ENCODE measurements at places on chromosomes 16 and 17.

DNA sequence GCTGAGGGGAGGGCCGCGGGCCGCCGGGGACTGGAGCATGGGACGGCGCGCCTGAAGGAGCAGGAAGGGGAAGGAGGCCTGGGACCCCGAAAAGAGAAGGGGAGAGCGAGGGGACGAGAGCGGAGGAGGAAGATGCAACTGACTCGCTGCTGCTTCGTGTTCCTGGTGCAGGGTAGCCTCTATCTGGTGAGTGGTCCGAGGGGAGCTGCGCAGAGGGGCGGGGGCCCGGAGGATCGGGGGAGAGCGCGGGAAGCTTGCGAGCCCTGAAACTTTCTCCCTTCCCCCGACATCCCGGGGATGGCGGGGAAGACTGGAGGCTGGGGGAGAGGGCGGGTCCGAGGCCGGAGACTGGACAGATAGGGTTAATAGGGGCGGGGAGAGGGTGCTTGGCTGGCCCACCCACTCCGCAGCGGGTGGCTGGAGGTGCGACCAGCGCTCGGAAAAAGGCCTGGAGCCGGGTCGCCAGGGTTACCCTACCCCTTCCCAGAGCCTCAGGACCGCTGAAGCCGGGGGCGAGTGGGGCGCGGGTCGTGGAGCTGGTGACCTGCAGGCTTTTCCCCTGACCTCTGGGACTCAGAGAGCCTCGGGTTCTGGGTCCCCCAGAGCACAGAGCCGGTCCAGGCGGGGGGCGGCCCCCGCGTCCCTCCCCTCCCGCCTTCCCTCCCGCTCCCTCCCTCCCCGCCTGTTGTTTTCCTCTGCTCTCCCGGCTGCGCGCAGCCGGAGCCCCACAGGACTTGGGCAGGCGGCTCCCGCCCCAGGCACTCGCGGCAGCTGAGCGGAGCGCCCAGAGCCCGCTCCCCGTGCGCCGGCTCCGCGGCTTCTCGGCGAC lies 631 bp downstream of the NXPH3 start:
- no peak for DNase-seq

DNA sequence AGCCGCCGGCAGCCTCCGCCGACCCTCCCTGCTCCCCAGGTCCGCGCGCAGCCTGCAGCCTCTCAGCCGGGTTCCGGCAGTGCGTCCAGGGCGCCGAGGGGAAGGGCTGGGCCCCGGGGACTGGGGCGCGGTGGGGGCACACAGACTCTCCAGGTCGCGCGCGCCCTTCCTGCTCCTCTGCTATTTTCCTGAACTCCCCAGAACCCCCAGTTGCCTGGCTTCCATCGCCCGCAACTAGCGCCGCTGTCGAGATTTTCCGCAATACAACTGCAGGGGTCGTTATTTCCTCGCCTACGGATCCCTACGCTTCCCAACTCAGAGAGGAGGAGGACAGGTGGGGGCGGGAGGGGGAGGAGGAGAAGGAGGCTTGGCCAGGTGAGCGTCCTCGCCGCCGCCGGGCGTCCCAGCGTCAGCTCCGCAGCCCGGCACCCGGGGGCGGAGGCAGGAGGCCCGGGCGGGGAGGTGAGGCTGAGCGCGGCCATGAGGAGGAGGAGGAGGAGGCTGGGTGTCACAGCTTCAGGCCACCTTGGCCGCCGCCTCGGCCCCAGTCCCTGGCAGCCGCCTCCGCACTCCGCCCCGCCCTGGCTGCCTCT lies at the start of gene CA10:
Gene CA10, minus strand, starts transcription at position 265 of the 593 bp plus-strand sequence.
- no peak for DNase-seq

- peak; percentile 25 for DNase-seq
Measured at GRCh38 chr17:3012926-3013581, 50.4 kb downstream of the OR1D5 start.

DNA sequence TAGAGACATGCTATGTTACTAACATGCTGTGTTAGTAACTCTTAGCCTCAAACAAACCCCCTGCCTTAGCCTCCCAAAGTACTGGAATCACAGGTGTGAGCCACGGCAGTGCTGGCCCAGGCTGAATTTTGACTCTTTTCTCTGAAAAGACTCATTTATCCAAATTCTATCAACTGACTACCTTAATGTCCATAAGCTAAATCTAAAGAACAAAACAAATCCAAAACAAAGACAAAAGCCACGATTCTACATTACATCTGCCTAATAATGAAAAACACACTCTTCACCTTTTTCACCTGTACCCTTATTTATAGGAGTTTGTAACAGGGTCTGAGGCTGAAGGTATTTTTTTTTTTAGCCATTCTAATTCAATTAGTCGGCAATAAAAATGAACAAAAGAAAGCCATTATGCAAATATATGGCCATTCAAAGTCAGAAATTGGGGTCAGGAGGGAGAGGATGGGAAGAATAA lies 432.5 kb downstream of the RBFOX1 start:
- DNase-seq: no peak

- DNase-seq: no peak
Measured at GRCh38 chr16:59899940-59900339, 1165.8 kb upstream of the GOT2 start.

DNA sequence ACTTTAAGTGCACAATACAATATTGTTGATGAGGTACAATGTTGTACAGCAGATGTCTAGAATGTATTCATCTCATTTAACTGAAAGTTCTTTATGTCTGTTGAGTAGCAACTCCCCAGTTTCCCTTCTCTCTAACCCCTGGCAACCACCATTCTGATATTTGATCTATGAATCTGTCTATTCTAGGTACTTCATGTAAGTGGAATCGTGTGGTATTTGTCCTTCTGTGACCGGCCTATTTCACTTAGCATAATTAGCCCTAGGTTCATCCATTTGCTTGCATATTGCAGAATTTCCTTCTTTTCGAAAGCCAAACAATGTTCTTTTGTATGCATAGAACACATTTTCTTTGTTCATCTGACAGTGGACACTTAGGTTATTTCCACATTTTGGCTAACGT lies 10.8 kb downstream of the RGS9 start:
- DNase-seq: no peak

- DNase-seq: no peak
Measured at GRCh38 chr16:68183046-68183445, 52.9 kb downstream of the ESRP2 start.

DNA sequence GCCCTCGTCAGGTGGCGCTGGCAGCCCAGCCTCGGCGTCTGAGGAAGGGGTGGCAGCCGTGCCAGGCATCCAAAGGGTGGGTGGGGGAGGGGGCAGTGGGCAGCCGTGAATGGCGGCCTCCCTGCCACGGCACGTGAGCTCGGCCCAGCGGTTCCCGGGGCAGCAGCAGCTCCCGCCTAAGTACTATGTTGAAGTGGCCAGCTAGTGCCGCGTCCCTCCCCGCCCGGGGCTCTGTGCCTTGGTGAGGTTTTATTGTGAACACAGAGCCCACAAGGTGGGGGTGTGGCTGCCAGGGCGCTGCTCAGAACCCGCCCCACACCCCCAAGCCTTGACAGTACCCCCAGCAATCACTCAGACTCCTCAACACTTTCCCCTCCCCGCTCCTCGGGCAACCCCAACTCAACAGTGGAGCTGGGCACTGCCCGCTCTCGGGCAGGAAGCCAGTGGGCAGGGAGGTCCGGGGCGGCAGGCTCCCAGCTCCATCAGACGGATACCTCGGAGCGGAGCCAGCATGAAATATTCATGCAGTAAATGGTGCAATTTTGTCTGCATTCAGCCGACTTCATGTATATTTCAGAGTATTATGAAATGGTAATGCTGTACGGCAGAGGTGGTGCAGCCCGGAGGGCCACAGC lies 80.4 kb downstream of the ENGASE start:
- DNase-seq: no peak

DNA sequence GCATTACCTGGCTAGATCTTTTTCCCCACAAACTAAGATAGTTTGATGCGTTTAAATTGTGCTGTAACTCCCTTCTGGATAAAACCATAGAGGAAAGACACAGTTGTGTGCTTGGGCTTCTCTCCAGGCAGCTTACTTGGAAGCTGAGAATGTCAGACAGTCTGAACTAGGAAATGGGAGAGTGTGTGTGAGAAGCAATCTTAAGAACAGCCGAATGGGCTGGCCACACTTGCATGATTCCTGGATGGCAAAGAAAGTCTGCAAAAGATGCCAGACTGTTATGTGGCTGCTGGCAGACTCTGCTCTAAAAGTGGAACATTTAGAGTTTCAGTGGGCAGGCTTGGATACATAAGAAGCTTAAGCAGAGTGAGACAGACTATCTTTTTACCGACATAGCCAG lies 384.3 kb upstream of the PSMD7 start:
- no peak for DNase-seq

DNA sequence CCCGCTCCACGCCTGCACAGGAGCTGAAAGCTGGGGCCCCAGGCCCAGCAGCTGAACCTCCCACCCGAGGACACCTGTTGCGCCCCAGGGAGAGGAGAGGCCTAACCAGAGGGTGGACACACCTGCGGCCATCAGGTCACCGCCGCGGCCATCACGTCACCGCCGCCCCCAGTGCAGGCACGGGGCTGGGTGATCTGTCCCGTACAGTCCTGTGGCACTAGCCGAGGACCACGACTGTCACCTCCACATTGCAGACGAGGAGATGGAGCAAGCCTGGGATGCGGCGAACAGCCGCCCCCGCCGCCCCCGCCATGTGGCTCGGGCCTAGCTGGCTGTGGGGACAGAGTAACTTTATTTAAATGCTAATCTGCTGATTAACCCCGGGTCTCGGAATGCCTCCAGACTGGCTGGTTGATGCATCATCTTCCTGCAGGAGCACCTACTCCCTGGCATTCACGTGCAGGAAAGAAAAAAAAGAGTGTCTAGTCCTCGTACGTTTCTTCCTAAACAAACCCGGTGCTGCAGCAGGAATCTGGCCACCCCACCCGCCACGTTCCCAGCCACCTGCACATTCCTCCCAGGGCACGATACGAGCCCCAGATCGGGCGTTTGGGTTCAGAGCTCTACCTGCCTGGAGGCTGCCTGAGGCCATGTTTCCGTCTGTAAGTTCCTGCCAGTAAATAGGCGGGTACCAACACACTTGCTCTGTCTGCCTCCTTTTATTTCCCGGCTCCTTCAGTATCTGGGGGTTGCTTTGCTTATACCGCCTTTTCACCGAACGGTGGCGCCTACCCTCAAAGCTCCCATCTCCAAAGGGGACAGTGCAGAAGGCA lies 29.9 kb downstream of the PIEZO1 start:
- DNase-seq: no peak

DNA sequence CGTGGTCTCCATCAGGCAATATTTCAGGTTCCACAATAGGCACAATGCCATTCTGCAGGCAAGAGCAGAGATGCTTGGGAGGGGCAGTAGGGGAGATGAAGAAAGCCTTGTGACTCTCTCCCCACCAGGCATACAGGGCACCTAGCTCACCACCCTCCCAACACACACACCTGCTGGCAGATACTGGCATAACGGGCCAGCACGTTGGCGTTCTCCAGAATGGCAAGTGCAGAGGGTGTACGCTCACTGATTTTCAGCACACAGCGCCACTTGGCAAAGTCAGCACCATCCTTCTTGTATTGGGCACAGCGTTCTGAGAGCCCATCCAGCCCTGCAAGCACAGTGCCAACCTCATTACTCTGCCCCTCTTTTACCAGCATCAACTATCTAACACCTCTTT lies 2.2 kb downstream of the ALDOC start:
- no peak for DNase-seq

DNA sequence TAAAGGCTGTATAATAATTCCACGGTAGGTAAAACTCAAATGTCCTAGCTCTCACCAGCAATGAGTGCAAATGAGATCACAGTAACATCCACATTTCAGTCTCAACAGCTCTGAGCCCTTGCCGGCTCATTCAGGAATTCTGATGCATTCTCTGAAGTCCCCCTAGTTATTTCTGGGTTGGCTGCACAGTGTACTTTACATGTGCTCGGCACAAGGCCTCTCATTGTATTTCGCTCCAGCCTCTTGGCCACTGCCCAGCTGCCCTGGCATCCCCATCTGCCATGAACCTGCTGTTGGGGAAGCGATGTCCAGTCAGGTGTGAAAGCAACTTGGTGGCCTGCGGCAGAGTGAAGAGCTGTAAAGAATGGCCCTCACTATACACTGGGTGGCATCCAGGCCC lies 14.3 kb downstream of the PRCD start:
- no peak for DNase-seq

- DNase-seq: peak; percentile 33
Measured at GRCh38 chr16:74999609-75000480, 1.0 kb downstream of the ZNRF1 start.

GRCh38 chr17:13002761-13003453 lies 14.9 kb downstream of the ELAC2 start:
- peak; percentile 35 for DNase-seq

DNA sequence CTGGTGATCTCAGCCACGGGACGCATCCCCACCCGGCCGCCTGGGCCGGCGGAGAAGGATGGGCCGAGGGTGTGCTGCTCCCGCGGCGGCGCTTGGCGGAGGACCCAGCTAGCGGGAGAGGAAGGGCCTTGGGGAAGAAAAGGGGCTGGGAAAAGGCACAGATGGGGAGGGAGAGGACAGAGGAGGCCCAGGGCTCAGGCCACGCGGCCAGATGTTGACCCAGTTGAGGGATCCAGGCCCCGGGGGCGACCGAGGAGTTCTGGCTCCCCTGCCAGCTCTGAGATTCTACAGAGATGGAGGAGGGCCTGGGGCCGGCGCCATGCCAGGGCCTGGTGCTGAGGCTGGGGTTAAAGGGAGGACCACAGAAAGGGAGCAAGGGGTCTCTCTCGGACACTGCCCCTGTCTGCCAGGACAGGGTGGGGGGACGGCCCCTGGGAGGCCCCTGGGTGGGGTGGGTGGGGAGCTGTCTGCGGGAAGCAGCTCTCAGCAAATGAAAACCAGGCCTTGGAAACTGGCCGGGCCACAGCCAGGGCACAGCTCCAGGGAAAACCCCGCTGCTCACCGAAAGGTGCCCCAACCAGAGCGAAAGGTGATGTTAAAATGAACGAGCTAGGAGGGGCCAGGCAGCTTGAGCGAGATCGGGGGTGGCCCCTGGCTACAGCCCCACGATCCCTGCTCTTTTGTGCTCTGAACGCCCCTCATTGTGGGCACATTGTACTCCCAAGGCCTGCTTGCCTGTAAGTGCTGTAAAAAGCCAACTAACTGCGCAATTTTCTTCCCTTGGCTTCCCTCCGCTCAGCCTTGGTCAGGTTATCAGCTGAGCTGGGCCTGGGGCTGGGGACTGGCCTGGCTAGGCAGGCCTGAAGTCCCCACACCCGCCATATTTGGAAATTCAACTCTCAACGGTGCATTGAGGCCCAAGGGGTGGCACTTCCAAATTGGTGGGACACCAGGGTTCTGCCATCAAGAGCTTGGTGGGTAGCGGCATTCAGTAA lies 191.4 kb downstream of the ZNF423 start:
- no peak for DNase-seq

DNA sequence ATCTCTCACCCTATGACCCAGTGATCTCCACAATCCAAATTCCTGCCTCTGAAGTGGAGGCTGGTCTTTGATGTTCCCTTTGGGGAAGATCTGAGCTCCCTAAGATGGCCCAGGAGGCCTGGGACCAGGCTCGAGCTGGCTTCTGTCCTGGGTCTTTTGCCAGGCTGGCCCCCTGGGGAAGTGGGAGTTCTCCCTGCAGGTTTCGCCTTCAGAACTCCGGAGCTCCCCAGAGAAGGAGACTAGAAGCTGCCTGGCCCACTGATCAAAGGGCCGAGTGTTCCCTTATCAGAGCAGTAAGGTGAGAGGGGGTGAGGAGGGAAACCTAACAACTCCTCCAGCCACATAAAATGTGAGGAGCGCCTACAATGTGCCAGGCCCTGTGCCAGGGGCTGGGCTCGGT lies 147.1 kb downstream of the IRF8 start:
- no peak for DNase-seq

All from stimulated activated CD4-positive, alpha-beta T cell treated with anti-CD3 and anti-CD28 coated beads, Interleukin-12 subunit alpha, Interleukin-12 subunit beta, amount 100 ng/mL, for 48 hours (primary cell).